ENCODE measurements at places on chromosomes 3 and 15.

DNA sequence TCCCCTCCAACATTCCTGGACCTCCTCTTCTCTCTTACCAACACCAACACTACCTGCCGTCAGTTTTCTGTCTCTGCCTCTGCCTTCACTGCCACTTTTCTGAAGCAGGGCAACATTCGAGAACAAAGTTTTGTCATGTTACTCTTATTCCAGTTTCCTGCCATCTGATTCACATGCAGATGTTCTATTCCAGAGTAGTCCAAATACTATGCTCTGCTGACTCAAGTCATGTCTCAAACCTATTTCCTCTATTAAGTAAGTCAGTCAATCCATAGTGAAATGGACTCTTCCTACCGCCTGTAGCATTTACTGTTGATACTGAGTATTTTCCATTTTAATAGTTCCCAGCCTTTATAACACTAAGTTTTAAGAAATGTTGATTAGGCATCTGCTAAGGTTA lies 43.4 kb downstream of the ESYT3 start:
- DNase-seq = no peak

DNA sequence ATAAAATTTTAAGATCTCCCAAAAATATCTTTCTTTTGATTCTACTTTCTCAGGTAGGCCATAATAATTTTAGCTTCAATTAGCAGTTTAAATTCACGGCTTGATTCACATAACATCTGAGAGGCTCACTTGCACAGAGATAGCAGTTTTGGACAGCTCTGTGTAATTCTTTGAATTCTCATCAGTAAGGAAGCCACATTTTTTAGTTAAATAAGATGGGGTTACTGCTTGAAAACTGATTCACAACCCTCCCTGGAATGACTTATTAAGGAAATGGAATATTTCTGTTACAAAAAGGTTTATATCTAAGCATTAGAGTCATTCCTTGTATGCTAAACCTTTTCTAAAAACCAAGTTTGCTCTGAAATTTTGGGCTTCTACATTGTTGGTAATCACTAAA lies 212.7 kb downstream of the ALCAM start:
- no peak for DNase-seq

DNA sequence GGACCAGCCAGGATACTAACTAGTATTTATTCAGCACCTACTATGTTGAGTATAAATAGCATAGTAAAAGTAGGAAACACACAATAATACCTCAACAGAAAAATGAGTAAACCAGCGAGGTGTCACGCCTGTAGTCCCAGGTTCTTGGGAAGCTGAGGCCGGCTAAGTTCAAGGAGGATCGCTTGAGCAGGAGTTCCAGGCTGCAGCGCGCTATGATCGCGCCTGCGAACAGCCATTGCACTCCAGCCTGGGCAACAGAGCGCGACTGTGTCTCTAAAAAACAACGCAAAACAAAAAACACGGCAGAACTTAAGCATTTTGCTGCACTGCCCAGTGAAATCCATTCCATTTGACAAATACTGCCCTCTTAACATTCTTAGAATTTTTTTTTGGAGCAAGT lies 1.3 kb upstream of the DENND6A start:
- DNase-seq = no peak

- no peak for DNase-seq
Observed at GRCh38 chr15:95132774-95133173, 901.4 kb downstream of the MCTP2 start.

DNA sequence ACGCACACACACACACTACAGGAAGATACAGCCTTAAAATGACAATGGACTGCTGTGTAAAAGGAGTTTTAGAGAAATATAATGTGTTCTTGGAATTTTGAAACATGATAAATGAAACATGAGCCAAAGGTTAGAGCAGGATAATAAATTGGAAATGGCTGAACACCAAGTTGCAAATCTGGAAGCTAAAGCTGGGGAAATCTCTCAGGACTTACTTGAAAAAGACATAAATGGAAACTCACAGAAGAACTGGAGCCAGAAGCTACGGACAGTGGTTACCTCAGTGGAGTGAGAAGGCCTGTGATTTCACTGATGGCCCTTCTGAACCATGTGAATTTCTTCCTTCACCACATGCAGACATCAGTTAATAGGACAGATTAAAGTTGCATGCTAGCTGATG lies 37.3 kb upstream of the ATP10A start:
- DNase-seq = no peak

DNA sequence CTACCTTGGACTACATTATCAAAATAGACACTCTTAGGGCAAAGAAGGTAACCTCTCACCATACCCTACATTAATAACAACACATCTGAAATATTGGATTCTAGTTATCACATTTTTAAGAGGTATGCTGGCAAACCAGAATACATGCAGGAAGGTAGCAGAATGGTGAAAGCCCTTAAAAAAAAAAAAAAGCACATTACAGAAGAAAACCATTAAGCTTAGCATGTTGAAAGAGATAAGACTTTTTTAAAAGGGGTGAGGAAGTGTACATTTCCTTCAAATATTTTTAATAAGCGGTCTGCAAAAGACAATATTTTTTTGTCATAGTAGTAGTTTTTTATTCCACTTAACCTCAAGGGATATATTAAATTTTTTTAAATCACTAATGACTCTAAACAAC lies 46.5 kb upstream of the WDR5B start:
- no peak for DNase-seq

GRCh38 chr15:64379216-64379960 lies 1.9 kb downstream of the PCLAF start:
- no peak for DNase-seq

DNA sequence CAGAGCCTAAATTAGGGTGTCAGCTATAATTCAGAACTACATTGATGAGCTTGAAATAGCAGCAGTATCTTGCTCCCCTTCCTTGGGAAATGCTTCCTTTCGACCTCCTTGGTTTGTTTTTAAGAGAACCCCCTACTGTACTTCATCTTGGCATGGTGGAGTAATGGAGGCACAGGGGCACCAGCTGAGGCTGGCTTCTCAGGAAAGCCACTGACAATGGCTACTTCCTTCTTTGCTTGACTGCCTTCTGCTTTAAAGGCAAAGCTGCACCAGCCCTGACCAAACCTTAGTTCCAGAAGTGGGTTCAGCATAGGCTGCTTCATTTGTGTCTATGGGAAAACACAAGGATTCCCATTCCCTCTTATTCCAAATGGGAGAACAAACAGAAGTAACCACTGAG lies 1.5 kb upstream of the FBXL22 start:
- no peak for DNase-seq

- no peak for DNase-seq
Observed at GRCh38 chr15:85137489-85138168, 156.0 kb downstream of the PDE8A start.

DNA sequence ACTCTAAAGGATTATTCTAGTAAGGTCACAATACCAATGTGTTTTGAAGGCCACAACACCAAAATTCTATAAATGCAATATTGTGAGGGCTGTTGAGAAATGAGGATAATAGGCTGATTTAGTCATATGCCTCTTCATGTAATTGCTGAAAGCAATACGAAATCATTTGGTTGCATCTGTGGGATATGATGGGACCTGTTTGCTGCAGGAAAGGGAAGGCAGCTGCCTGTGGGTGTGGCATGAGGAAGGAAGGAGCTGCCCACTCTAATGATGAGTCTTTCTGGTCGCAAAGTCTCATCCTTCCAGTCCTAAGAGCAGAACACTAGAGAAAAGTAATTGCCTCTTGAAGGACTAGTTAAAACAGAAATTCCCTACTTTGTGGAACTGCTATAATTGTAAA lies 245.3 kb upstream of the ZPLD1 start:
- no peak for DNase-seq

DNA sequence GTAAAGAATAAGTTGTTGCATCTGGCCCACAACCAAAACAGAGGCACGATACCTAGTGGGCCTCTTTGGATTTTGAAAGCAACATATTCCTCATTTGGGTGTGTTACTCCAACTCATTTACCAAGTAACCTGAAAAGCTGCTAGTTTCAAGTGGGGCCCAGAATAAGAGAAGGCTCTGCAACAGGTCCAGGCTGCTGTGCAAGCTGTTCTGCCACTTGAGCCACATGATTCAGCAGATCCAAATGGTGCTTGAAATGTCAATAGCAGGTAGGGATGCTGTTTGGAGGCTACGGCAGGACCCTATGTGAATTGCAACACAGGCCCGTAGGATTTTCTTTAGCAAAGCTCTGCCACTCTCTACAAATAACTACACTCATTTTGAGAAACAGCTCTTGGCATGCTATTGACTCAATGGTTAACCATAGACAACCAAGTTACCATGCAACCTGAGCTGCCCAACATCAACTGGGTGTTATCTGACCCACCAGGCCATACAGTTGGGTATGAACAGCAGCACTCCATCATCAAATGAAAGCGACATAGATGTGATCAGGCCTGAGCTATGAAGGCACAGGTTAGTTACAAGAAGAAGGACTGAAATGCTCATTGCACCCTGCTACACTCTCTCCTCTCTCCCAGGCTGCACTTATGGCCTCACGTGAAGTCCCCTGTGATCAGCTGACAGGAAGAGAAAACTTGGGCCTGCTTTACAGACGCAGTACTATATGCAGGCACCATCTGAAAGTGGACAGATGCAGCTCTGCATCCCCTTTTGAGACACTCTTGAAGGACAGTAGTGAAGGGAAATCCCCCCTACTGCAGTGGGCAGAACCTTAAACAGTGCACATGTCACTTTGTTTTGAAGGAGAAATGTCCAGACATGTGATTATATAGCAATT lies 9.5 kb upstream of the MCF2L2 start:
- peak; percentile 79 for DNase-seq

DNA sequence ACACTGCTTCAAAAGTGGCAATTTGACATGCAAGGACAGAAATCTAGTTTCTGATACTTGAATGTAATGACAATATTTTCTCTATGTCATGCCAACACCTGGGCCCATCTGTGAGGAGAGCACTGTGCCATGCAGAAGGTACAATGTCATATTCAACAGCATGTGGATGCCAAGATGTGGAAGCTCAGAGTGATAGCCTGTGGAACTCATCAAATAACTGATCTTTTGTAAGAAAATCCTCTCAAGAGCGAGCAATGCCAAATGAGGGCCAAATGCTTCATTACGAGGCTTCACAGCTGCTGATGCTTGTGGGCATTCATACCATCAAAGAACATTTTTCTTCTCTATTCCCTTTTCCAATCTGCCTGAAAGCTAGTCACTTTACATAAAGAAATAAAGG lies 95.1 kb downstream of the ROBO1 start:
- no peak for DNase-seq

GRCh38 chr3:125512135-125512920 lies 7.7 kb downstream of the SNX4 start:
- peak; percentile 73 for DNase-seq

- no peak for DNase-seq
Observed at GRCh38 chr3:12255393-12255792, 33.5 kb upstream of the PPARG start.

Measured in activated CD4-positive, alpha-beta T cell treated with anti-CD3 and anti-CD28 coated beads, Interleukin-2, Interleukin-6, amounts not matched to agents 100 ng/mL and 50 ng/mL, durations not matched to agents 16 hours and 8 hours (primary cell).